CD4-positive, alpha-beta T cell treated with Interleukin-6 at 100 ng/mL for 8 hours (primary cell): ENCODE measurements at places on chromosomes 7 and 10.

- DNase-seq: no peak
Measured at GRCh38 chr7:26862834-26863233, 1.6 kb downstream of the SKAP2 start.

GRCh38 chr7:55432939-55433784, 68.0 kb downstream of the LANCL2 start:
- peak; percentile 33 for DNase-seq

DNA sequence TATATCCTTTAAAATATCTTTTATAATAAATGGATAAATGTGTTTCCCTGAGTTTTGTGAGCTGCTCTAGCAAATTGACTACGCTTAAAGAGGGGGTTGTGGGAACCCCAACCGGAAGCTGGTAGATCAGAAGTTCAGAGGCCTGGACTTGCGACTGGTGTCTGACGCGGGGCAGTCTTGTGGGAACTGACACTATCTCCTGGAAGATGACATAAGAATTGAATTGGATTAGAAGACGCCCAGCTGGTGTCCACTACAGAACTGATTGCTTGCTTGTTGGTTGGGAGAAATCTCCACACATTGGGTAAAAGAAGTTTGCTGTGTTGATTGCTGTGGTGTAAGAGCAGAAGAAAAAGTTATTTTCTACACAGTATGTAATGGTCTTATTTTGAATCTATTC, 51.1 kb upstream of the AHR start:
- no peak for DNase-seq

DNA sequence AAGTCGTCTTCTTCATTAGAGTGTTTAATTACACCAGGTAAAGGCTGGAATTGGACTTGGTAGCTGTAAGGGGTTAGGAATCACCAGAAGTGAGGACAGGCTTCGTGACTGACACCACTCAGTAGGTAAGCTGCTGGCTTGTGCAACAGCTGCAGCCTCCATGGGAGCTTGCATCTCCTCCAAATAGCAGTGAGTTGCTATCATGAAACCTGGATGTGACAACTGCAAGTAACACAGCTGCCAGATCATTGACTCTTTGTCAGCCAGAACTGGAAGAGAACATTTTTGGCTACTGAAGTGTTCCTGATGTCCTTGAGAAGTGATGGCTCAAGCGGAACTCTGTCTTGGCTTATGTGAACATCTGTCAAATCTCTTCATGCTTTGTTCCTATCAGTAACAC, 64.1 kb upstream of the MSRB2 start:
- no peak for DNase-seq

- no peak for DNase-seq
Measured at GRCh38 chr10:112679392-112679791, 232.4 kb downstream of the VTI1A start.

- DNase-seq: no peak
Measured at GRCh38 chr10:124281666-124282065, 137.1 kb downstream of the OAT start.
